ENCODE measurements at places on chromosomes 1 and 21.

DNA sequence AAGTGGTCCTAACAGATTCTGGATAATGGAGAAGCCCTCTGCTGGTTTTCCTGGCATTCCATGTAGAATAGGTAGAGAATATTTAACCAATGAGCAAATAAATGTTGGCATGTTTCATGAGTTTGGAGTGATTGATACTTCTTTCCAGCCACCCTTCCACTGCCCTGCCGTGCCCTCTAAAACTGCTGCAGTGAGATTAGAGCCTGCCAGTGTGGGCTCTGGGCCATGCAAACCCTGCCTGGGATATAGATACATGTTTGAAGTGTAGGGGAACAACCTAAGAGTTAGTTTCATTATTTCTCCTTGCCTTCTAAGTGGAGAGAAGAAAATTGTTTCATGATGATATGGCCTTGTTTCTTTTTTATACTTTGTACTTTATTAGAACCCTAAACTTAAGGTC lies 10.4 kb downstream of the UBE2Q1 start:
- DNase-seq, result no peak

DNA sequence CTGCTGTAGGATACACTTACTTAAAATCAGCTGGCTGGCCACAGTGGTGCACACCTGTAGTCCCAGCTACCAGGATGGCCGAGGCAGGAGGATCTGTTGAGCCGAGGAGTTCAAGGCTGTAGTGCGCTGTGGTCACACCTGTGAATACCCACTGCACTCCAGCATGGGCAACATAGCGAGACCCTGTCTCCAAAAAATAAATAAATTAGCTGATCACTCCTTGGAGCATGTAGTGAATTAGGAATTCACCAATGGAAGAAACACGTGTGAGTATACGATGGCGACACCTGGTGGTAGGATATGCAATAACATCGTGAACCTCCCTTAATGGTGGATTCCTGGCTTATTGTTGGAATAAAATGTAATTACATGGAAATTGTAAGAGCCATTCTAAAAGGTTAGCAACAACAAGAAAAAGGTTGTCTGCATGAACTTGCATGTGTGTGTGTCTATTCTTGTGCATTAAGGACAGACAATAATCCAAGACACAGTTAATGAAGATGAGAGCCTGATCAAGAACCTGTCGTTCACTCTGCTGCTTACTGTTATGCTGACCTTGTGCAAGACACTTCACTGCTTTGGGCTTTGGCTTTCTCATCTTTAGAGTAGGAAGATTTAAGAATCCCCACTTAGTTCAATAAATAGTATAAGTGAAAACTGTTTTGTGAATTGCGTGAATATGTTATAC lies 38.6 kb upstream of the COX20 start:
- peak; percentile 63 for DNase-seq

- DNase-seq, result no peak
These were observed 2.6 kb downstream of the IRF2BP2 start for GRCh38 chr1:234607109-234608024.

GRCh38 chr1:204359474-204360255 lies at the start of gene PLEKHA6:
TSS of gene PLEKHA6 (minus strand) at chr1:204359929. CDS start at chr1:204273727, 86,202 bp downstream.
- peak; percentile 54 for DNase-seq

- DNase-seq, result peak; percentile 76
These were observed 4.8 kb upstream of the SLC2A1 start for GRCh38 chr1:42963378-42964043.

DNA sequence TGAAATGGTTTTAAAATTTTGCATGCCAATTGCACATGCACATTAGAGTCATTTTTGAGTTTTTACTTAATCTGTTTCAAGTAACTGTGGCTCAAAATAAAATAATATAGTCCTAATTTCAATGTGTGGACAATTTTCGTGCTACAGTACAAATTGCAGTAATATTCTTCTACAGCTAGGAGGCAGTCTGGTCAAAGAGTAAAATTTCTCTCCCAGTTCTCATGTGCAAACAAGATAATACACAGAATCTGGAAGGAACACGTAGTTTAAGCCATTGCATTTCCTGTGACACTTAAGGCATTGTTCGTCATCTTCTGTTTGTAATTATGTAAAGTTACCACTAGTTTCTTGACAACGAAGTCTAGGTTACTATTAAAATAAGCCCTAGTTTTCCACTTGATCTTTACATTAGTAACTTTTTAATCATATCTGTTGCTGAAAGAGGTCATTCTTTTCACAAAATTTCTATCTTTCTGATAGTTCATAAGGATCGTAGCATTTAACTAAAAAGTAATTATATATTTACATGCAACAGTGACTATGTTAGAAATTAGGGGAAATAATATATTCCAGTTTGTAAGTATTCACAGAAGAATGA lies 28.9 kb downstream of the ODR4 start:
- DNase-seq, result peak; percentile 34

DNA sequence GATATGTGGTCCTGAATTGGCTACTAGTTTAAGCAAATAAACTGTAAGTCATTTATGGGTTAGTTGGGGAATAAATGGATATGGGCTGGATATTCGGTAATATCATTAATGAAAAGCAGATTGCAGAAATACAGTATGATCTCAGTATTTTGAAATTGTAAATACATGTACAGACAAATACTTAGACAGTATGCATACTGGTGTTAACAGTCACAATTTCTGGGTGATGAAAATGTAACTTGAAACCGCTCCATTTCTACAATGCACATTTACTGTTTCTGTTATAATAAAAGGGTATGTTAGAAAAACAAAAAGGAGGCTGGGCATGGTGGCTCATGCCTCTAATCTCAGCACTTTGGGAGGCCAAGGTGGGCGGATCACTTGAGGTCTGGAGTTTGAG lies 28.0 kb downstream of the BLZF1 start:
- no peak for DNase-seq

DNA sequence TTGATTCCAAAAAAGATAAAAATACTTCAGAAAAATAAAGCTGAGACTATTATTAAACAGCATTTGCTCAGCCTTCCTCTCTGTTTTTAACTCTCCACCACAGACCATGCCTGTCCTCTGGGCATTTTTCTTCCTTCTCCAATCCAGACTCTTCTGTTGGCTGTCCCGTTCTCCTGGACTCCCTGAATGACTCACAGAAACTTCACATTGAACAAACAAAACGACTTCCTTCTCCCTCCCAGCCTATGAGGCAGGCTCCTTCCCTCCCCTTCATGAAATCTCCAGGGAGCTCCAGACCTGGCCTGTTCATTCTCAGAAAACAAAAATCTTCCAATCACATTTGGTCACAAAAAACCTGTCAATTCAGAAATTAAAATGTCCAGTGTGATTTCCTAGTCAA lies 421.3 kb downstream of the NPHP4 start:
- DNase-seq, result no peak

GRCh38 chr1:2019571-2020309 lies 595 bp downstream of the GABRD start:
- no peak for DNase-seq

DNA sequence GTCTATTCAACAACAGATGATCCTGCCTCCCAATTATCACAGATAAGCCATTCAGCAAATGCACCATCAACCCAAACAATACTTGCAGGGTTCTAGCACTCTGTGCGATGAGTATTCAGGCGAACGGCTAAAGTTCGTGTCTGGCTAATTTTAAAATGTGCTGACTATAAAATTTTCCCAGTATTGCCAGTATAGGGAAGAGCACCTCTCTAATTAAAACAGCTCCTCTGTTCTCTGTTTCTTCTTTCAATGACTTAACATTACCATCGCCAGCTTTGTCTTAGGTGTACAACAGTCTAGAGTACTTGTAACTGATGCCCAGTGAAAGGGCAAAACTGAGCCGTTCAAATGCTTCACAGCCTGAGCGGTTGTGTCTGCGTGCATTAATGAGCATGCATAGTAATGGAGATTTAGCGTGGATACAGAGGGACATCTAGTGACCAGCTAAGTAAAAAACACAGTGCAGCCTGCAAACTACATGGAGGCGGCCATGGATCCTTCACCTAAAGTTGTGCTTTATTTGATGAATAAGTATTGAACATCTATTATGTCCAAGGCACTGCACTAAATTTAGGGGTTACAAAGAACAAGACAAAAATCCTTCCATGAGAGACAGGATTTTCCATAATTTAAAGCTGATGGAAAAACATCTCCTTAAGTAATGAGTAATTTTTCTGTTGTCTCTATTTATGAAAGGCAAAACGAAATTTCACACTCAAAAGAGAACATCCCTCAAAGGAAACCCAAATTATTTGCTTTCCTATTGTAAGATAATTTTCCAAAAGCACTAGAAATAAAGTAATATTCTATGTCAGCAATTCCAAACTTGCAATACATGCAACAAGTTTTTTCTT lies 120.0 kb downstream of the SETD4 start:
- peak; percentile 62 for DNase-seq

GRCh38 chr1:73162564-73162963 lies 880.2 kb upstream of the NEGR1 start:
- DNase-seq, result no peak

DNA sequence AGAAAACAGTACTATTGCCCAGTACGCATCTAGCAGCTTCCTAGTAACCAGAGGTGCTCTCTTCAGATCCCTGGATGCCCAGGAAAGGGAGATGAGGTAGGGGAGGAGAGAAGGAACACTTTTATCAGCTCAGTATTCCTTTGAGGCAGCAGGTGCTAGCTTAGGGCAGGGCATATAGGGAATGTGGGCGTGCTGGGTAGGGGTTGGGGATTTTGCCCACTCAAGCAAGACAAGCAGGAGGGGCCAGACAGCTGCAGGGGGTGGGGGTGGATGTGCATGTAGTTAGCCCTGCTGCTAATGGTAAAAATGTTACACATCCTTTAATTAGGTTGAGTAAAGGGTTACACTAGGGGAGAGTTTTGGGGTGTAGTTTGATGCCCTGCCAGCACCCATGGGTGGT lies 18.1 kb upstream of the AVPR1B start:
- DNase-seq, result no peak

- no peak for DNase-seq
These were observed 10.5 kb downstream of the EIF3I start for GRCh38 chr1:32232558-32233304.

- no peak for DNase-seq
These were observed 4.4 kb downstream of the SUCO start for GRCh38 chr1:172537366-172537765.

DNA sequence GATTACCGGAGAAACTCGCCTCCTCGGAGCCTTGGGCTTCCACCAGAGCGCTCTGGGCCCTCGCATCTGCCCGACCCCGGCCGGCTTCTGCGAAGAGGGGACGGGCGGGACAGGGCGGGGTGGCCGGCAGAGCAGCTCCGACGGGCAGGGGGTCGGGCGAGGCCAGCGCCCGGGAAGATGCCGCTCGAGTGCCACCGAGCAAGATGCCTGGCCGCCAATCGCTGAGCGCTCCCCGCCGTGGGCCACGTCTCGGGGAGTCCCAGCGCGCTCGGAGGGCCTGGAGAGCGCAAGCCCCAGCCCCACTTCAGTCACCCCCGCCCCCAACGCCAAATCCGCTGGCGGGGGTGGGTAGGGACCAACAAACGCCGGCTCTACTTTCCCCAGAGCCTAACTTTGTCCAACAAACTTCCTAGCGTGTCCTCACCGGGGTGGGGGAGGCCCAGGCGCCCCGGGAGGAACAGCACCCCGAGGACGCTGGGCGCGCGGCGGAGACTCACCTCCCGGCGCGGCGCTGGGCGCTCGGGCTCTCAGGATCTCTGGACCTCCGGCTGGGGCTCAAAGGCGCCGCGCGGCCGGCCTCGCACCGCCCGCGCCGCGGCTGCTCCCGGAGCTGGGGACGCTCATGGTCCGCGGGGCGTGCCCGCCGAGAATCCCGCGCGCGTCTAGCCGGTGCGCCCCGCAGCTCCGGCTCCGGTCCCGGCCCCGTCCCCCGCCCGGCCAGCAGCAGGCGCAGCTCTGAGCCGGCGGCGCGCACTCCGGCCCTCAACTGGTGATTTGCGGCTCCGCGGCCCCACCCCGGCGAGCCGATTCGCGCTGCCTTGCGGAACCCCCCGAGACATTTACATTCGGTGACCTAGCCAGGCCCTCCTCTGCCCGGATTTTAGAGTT lies at the start of gene BCAR3:
TSS of gene BCAR3 (minus strand) at position 737 of the 888 bp plus-strand sequence. CDS start 6,907 bp downstream, outside the sequence.
- DNase-seq, result peak; percentile 82

DNA sequence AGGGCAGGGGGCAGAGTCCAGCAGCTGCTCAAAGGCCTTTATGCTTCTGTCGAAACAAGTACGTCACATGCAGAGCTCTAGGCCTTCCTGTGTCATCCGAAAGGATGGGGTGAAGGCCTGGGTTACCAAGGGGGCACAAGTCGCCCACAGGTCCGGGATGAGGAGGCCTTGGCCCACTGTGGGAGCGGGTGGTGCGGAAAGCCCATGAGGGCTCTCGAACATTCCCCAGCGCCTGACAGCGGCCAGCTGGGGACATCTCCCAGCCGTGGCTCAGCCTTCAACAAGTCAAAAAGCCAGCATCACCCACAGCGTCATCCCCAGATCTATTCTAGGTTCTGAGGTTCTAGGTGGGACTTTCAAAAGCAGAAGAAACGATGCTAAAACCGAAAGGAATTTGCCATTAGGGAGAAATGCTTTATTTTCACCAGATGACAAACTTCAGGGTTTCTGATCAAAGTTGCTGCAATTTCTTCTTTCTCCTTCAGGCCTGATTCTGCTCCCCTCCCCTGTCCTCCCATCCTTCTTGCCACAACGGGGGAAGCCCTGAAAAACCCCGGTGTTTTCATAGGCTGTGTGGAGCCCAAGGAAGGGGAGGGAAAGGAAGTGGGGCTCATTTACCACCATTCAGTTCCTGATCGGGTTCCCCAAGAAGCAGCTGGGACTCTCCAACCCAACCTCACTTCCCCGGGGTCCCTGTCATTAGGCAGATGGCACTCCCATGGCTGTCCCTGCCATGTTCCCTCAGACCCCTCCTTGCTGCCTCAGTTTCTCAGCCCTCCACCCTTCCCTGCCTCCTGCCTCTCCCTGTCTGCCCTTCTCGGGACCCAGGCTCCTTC lies 17.6 kb downstream of the GPR137B start:
- DNase-seq, result no peak

DNA sequence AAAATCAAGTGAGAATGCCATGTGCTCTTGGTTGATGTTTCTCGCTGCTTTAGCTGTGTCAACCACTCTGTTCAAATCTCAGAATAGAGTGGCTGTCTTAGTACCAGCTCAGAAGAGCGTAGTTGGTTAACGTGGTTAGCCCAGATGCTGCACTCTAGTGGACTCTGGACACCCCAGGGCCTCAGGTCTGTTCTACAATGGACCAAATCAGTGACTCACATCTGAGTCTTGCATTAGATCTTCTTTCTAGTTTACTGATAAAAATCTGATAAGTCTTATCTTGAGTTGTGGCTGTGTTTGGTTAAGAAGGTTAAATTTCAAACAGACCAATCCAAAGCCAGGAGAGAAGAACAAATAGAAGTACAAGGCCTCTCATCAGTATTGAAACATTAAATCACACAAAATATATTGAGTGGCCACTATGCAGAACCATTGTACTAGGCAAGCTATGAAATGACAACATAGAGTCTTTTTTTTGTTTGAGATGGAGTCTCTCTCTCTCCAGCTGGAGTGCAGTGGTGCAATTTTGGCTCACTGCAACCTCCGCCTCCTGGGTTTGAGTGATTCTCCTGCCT lies 104.1 kb downstream of the NR5A2 start:
- DNase-seq, result no peak

Measured in AG08396 (cell line).